ENCODE measurements at places on chromosomes 11 and 22.

- no peak for DNase-seq
Observed at GRCh38 chr11:95247127-95247684, 16.2 kb upstream of the SESN3 start.

DNA sequence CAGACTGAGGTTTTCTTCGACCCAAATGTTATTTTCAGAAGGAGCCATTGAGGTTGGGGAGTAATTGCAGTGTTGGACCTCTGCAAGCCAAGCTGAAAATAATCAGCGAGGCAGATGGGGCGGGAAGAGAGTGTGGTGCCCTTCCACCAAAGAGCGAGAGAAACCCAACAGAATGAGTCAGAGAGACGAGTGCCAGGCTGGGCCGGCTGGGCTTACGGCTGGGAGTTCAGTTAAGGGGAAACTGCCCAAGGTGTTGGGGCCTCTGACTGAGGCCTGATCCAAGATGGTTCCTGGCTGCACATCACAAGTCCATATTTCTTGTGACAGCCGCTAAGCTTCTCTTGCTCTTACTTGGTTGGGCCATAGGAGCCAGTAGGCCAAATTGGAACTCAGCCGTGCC is 30.4 kb upstream of the CREB3L1 start:
- DNase-seq, result no peak

- DNase-seq, result no peak
Observed at GRCh38 chr11:79525257-79525656, 84.4 kb upstream of the TENM4 start.

DNA sequence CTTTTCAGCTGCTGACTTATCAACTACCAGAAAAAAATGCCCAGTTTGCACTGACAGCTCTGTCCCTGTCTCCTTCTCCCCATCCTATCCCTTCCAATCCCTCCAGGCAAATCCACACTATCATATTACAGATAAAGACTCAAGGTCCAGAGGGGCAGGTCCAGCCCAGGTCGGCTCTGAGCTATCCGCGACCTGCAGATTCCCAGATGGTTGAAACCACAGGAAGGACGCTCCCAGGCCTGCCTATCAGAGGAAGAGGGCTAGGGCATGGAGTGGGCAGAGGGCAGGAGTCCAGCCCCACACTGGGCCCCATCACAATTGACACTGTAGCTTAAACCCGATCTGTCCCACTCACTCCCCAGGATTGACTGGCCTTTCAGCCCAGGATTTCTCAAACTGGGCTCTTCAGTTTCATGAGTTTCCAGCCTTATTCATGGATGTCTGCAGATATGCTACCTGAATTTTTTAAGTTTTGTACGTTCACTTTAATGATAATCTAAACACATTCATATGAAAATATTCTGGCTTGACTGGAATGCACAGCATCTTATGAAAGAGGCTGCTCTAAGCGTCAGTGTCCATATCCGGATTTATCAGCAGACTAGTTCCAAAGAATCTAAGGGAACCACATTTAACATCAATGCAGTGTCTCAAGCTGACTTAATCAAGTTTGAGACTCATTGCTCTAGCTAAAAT is 16.4 kb upstream of the FCHSD2 start:
- DNase-seq, result no peak

GRCh38 chr22:24392218-24392931 is 35.0 kb upstream of the ADORA2A start:
- no peak for DNase-seq

- DNase-seq, result no peak
Observed at GRCh38 chr22:44067033-44067432, 42.9 kb downstream of the PARVB start.

DNA sequence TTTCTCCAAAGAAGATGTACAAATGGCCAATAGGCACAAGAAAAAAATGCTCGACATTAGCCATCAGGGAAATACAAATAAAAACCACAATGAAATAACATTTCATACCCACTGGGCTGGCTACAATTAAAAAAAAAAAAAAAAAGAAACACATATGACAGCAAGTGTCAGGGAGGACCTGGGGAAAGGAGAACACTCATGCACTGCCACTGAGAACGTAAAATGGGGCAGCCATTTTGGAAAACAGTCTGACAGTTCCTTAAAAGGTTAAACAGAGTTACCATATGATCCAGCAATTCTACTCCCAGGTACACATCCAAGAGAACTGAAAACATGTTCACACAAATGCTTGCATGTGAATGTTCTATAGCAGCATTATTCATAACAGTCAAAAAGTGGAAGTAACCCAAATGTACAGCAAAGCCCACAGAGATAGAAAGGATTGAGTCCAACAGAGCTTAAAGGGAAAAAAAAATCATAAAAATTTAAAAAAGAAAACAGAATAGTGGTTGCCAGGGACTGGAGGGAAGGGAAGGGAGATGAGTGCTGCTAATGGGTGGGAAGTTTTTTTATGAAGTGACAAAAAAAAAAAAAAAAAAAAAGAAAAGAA is 48.4 kb upstream of the CYP2D6 start:
- DNase-seq, result no peak

- no peak for DNase-seq
Observed at GRCh38 chr22:41968601-41969000, 642 bp upstream of the SEPTIN3 start.

DNA sequence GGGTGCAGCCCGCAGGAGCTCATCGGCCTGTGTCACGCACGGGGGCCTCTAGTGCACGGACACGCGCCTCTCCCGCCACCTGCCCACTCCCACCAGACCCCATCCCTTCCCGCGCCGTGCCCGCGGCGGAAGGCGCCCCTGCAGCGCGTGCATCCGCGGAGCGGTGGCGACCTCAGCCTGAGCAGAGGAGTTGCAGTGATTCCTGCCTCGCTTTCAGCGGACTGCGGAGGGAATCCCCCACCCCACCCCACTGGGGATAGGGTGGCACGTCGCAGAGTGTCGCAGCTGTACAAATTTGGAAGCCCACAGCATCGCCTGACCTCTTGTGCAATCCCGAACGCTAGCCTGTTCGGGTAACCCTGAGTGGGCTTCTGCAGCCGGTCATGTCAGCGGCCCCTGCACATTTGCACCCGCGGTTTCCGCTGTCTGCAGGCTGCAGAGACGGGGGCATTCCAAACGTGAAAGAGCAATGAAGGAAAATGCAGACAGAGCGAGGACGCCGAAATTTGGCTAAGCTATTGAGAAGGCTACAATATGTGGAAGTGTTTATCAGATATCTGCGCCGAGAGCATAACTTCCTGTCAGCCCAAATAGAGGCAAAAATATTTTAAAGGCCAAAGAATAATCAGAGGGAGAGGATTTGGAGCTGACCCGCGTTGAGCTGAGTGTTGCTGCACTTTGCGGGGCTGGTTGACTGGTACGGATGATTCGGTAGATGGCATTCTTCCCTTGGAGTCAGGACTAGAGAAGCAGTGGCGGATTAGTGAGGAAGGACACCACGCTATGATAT is 617 bp upstream of the ARHGAP20 start:
- DNase-seq, result no peak

GRCh38 chr22:48837341-48837935 is 990.2 kb downstream of the BRD1 start:
- no peak for DNase-seq

- no peak for DNase-seq
Observed at GRCh38 chr22:17966403-17966717, 58.0 kb downstream of the MICAL3 start.

- DNase-seq, result no peak
Observed at GRCh38 chr11:74534216-74534945, 40.9 kb upstream of the LIPT2 start.

DNA sequence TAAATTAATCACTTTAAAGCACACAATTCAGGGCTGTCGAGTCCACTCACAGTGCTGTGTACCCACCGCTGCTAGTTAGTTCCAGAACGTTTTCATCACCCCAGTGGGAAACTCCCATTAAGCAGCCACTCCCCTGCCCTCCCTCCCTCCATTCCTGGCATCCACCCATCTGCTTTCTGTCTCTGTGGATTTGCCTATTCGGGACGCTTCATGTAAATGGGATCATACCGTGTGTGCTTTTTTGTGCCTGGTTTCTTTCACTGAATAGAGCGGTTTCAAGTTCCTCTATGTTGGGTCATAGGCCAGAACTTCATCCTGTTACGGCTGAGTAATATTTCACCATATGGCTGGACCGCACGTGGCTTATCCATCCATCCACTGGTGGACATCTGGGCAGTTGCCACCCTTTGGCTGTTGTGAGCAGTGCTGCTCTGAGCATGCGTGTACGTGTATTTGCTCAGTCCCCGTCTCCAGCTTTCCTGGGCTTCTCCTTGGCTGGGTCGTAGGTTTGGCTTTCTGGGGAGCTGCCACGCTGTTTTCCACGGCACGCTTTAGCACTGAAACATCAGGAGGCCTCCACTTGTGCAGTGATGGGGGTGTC is 30.1 kb downstream of the ARHGAP8 start:
- DNase-seq, result no peak

GRCh38 chr11:15106201-15106965 is 8.3 kb upstream of the INSC start:
- no peak for DNase-seq

GRCh38 chr11:102883141-102883540 is 8.4 kb upstream of the MMP12 start:
- no peak for DNase-seq

DNA sequence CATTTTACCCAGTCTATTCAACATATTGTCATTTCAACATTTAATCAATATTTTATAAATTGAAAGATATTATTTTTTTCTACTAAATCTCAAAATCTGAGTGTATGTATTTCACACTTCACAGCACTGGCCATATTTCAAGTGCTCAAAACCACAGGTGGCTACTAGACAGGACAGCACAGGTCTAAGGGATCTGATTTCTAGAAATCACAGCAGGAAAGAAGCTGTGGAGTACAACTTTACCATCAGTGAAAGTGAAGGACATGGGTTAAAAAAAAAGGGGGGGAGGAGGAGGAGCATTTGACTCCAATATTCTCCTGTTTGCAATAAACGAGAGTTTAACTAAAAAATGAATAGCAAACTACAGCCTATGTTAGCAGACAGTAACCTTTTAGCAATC is 4.5 kb downstream of the PRDM10 start:
- DNase-seq, result no peak

DNA sequence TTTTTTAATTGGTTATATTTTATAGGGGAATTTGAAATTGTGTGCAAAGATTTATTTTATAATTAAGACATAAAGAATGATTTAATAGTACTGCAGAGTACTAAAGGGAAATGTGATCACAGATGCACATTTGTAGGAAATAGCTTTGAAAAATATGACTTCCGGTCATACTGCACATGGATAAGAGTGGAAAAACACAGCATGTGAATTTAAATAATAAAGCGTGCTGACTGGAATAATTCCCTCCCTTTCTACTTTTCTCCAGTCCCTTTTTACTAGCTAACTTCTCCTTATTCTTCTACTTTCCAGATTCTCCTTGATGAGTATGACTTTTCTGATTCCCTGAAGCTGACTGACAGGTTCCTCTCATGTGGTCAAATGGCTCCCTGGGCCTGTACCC is 238.4 kb upstream of the CTSC start:
- no peak for DNase-seq

GRCh38 chr11:57290288-57290687 is 34.5 kb downstream of the TNKS1BP1 start:
- no peak for DNase-seq

DNA sequence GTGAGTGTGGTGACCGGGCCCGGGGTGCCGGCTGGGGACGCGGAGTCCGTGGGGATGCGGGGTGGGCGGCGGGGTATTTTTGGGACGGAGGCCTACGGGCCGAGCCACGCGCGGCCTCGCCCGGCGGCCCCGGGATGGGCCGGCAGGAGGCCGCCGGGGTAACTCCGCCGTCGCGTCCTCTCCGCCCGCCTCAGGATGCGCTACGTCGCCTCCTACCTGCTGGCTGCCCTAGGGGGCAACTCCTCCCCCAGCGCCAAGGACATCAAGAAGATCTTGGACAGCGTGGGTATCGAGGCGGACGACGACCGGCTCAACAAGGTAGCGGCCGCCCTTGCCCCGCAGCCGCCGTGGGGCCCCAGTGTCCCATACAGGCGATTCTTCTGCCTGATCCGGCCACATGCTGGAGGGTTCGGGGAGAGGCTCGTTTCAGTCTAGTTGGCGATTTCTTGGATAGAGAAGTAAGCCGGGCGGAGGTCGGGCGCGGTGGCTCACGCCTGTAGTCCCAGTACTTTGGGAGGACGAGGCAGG is 337 bp downstream of the RPLP2 start:
- DNase-seq, result no peak

DNA sequence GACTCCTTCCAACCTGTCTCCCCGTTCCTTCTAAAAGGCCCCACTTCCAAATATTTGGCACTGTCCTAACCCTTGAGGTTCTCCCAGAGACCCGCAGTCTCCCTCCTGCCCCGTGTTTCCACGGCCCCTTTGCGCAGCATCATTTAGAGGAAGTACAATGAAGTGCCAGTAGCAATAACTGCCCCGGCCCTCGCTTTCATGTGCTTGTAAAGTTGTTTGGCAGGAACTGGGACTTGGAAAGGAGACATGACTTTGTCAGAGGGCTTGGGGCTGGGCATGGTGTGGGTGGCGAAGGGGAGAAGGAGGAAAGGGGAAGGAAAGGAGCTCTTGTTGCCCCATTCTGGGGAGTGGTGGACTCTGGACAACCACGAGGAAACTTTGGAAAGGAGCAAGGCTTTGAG is 2.6 kb downstream of the CD44 start:
- DNase-seq, result no peak

GRCh38 chr11:85682330-85683305 is 3.4 kb downstream of the CCDC89 start:
- no peak for DNase-seq

GRCh38 chr11:22343371-22344032 is 5.3 kb downstream of the SLC17A6 start:
- no peak for DNase-seq

GRCh38 chr22:38108561-38109319 is 1.7 kb downstream of the BAIAP2L2 start:
- DNase-seq, result no peak

GRCh38 chr11:127943152-127943551 is 644.2 kb downstream of the ETS1 start:
- no peak for DNase-seq

GRCh38 chr22:50293441-50294318 is 13.8 kb downstream of the PLXNB2 start:
- no peak for DNase-seq
